ENCODE measurements at places on chromosomes 12 and 14.

- no peak for DNase-seq
Observed at GRCh38 chr14:90034156-90034555, 27.6 kb upstream of the KCNK13 start.

DNA sequence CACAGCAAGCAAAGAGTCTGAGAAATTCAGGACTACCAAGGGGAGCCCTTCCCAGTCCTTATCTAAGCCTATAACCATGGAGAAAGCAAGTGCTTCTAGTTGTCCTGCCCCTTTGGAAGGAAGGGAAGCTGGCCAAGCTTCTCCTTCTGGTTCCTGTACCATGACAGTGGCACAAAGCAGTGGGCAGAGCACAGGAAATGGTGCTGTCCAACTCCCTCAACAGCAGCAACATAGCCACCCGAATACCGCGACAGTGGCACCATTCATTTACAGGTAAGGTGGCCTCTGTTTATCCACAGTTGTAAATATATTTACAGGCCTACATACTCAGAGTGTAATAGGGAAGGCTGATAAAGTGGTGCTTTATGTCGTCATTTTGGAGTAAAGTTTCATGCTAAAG lies 176.5 kb downstream of the NAV3 start:
- DNase-seq = no peak

GRCh38 chr14:105272623-105273022 lies 24.3 kb downstream of the BTBD6 start:
- no peak for DNase-seq

DNA sequence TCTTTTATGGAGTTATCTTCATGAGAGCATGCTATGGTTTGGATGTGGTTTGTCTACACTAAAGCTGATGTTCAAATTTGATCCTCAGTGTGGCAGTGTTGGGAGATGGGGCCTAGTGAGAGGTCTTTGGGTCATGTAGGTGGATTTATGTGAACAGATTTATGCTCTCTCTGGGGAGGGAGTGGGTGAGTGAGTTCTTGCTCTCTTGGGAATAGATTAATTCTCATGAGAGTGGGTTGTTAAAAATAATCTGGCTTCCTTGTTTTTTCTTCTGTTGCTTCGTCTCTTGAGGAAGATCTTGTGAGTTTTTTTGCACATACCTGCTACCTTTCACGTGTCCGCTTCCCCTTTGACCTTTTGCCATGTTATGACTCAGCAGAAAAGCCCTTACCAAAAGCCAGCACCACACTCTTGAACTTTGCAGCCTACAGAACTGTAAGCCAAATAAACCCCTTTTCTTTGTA lies 20.5 kb downstream of the DERA start:
- no peak for DNase-seq

GRCh38 chr12:102781117-102781516 lies 135.9 kb downstream of the PAH start:
- peak; percentile 81 for DNase-seq

DNA sequence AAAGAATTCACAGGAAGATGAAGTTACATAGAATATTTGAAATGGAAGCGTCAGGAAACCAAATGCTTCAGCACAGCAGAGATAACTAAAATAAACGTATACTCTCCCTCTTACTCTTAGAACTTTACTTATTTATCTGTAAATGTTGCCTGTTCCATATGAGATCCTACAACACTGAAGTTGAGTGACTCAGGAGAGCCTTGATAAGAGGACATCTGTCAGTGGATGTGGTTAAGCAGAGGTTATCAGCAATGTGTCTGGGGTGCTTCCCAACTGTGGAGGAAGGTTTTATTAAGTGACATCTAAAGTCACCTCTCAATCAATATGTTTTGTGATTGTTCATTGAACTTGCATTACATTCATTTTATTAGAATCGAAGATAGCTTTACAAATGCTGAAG lies 81.9 kb downstream of the NEDD1 start:
- no peak for DNase-seq

GRCh38 chr12:108701779-108702441 lies 29.4 kb downstream of the CORO1C start:
- peak; percentile 22 for DNase-seq

GRCh38 chr12:32301216-32301615 lies 98.1 kb upstream of the FGD4 start:
- no peak for DNase-seq

- no peak for DNase-seq
Observed at GRCh38 chr12:93723568-93723930, 46.4 kb downstream of the CRADD start.

DNA sequence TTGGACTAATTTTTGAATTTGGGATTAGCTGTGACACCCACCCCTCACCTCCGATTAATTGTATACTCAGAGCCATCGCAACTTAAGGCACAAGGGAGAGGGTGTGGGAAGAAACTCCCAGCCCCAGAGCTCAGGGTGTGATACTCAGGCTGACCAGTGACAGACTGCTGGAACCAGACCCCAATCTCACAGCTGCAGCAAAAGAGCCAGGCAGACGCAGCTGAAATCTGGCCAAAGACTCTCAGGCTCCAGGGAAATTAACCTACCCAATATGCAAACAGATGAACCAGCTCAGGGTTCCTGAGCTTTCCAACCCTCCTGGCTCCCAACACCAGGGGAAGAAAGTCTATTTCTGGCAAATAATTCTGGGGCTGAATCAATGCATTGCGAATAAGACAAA lies 30.5 kb downstream of the ANAPC7 start:
- no peak for DNase-seq

DNA sequence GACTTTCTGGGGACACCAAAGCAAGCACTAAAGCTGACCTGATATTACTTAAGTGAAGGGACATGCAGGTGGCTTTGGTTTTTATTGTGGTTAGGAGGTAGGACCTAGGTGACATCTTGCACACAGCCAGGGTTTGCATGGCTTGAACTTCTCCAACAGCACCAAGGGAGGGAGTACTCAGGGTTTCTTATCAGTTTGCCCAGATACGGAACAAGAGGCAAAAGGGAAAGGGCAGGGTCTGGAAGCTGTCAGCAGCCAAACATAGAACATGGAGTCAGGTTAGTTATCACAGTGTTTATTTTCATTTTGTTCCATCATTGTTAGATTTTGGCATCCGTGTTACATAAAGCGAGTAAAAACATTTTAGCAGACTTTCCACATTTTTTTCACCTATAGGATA lies 186.3 kb upstream of the CLEC14A start:
- DNase-seq = no peak
